Activated CD4-positive, alpha-beta T cell treated with anti-CD3 and anti-CD28 coated beads, Interleukin-2, amount 50 U/mL, for 48 hours (primary cell): ENCODE measurements at places on chromosomes 3 and 15.

GRCh38 chr3:78139166-78139565 lies 1099.3 kb downstream of the ROBO2 start:
- DNase-seq = no peak

DNA sequence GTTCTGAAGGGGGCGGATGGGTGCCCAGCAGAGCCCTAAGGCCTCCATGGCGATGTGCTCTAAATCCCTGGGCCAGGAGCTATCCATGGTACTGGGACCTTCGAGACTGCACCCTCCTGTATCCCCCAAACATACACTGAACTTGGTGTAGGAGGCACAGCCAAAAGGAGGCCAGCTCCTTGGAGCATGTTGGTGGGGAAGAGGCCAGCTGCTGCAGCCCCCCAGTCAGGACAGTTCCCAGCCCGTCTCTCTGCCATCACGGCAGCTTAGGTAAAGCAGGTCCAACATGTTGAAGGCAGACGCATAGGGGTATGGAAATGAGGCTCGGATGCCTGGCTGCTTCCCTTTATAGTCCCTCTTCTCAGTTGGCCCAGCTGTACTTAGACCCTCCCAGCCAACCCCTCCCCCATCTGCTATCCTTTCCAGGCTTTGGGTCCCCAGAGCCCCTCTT lies 1.8 kb downstream of the CAMKV start:
- DNase-seq = peak; percentile 14

DNA sequence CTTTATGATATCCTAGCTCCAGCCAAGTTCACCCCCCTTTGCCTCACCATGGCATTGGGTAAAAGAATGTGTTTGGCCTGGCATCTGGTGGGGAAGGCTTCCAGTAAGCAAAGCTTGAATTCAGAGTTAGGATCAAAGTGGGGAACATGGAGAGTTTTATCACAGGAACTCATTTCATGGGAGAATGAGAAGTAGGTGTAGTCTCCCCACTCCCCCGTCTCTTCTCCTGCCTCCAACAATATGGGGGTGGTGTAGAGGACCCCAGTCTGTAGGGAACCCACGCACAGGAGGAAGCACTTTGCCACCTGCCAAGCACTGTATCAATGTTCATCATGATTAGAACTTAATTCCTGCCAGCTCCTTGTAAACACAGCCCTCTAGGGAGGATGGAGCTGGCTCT lies 200.5 kb downstream of the UACA start:
- DNase-seq = no peak

DNA sequence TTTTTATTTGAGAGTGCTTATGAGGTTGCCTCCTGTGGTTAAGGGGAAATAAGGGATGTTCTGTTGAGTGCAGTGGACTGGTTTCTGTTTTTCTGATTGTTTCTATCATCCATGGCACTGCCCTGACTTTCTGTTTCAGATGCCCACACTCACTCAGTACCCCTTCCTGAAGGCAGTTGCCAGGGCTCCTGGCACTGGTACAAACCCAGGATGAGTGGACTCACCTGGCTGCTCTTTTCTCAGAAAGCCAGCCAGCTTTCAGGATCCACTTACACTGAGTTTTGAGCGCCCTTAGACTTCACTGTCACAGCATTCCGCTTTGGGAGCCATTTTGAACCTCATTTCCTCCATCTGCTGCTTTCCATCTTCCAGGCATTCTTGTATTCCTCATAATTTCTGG lies 55.9 kb upstream of the ADAMTSL3 start:
- no peak for DNase-seq
